ENCODE measurements at places on chromosomes 2 and 18.

GRCh38 chr2:30975156-30975555 is 163.1 kb downstream of the GALNT14 start:
- no peak for DNase-seq

DNA sequence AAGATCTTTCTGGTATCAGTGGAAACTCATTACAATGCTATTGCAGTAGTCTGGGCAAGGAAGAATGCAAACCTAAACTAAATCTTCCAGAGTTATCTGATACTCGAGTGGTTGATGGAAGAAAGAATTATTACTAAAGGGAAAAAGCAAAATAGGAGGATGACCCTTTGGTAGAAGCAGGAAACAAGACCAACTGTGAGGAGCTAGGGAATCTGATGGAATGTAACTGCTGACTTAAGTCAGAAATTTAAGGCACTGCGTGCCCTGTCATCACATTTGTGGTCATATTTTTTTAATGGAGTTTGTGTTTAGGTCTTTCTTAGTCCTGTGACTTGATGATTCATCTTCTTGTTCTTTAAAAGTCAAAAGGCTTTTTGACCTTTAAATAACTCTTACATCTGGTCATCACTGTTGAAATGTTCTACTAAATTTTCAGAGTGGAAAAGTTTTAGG is 36.5 kb upstream of the ARMC9 start:
- no peak for DNase-seq

- DNase-seq = no peak
Observed at GRCh38 chr2:172101821-172102390, 794 bp downstream of the DLX2 start.

DNA sequence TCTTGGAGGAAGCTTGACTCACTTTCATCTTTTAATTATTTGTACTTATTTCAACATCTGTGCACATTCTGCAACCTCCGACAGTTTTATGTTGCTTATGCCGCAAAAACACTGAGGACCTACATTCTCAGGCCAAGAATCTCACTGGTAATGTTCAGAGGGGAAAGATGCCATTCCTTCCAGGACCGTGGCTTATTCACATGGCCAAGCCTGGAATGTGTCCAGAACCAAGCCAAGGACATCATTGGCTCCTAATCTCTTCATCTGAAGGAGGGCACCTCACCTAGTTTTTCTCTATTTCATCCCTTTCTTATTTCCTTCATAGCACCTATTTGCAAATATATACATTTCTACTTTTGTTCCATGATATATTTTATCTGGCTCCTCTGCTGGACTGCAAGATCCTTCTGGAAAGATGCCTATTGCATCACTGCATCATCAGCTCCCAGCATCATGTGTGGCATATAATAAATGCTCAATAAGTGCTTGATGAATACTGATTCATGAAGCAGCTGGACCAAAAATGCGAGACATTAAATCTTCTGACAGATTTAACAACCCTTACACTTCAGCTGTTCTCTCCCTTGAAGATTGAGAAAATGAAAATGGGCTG is 377.1 kb downstream of the TNS1 start:
- no peak for DNase-seq

GRCh38 chr2:231037731-231038482 is 584 bp downstream of the C2orf72 start:
- DNase-seq = no peak

DNA sequence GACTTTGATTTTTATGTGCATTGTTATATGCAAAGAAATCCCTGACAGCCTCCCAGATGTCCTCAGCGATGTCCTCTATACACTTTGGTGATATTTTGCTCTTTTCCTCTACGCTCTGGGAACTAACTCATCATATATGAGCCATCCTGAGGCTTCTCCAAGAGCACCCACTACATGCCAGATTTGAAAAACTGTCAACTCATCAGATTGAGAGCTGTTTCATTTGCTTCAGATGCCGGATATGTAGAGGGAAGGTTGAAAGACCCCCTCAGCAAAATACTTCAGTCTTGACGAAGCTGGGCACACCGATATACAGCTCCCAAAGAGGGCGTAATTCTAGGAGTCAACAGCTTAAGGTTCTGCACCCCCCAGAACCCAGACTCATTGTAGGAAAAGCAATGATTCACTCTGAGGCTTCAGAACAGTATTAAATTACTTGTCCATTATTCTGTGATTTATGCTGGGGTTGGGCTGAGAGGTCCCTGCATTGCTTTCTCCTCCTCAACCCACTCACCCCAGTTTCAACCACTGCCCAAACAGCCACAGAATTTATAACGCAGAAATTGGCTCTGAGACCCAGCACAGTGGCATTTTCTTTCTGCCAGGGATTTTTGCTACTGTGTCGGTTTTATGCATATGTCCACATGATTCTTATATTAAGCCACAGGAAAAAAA is 341.8 kb downstream of the ALK start:
- no peak for DNase-seq

- no peak for DNase-seq
Observed at GRCh38 chr2:75569546-75569945, 8.8 kb upstream of the EVA1A start.

GRCh38 chr2:70643715-70644114 is 90.1 kb upstream of the TGFA start:
- peak; percentile 41 for DNase-seq

DNA sequence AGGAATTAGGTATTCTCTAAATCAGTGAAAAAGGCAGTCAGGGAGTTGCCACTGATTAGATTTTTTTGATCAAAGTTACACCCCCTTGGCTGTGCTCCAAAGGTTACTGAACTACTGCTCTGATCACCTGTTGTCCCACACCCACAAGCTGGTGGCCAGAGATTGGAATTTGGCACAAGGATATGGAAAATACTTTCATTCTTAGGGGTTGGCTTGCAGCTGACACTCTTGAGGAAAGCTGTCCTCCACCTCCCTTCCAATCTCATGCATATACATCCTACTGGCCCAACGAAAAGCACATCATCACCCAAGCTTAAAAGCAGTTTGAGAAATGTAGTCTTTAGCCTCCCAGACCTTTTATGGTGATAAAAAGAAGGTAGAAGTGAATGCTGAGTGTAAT is 329.5 kb upstream of the CHAC2 start:
- no peak for DNase-seq

DNA sequence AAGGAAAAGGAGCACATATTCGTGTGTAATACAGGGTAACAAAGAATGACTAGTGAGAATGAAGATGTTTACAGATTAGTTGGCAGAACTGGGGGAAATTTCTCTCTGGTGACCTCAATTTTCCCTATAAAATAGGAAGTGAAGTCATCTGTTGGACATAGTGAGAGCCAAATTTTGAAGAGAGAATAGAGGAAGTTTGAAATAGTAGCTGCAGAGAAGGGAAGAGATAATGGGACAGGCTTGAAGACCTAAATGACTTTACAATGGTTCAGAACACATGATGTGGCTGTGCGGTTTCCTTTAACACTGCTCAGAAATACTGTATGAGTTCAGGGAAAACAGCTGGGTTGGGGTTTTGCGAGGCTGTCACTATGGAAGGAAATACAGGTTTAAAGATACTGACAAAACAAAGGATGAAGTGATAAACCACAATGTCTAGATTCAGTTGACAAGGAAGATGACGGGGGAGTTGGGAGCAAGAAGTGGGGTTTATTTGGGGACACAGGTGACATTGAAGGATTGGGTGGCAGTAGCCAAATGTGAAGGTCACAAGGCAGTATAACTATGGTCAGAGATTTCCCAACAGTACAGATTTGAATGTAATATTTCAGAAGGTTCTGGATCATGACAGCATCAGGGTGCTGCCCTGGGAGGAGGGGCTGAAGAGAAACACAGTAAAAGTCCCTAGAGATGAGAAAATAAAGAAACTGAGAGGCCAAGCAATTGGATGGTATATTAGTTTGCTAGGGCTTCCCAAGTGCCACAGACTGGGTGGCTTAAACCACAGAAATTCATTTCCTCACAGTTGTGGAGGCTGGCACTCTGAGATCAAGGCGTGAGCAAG is 82.6 kb upstream of the TANK start:
- peak; percentile 61 for DNase-seq

DNA sequence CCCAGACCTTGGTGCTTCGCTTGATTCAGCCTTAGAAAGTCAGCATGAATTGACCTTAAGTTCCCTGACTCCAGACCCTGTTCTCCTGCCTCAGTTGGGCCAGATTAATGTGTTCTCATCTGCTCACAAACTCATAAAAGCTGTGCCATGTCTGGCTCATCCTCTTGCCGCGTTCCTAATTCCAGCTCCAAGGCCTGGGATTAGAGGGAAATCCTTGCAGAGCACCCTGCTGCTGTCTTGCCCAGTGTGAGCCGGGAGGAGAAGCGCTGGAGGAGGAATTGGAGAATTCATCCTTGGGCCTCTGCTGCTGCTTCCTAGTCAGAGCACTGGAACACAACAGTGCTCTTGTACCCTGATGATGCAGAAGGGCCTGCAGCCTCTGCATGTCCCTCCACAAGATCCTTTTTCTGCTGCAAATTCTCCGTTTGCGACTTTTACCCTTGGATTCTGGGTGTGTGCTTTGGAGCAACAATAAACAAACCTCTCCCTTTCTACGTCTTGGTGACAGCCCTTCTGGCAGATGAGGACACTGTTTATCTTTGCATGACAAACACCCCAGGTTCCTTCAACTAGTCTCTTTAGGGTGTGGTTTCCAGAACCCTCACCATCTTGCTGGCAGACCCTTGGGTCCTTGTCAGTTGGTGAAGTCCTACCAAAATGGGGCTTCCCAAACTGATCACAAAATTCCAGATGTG is 46.9 kb upstream of the CNGA3 start:
- no peak for DNase-seq

GRCh38 chr2:239711911-239712570 is 311.2 kb upstream of the HDAC4 start:
- DNase-seq = no peak

DNA sequence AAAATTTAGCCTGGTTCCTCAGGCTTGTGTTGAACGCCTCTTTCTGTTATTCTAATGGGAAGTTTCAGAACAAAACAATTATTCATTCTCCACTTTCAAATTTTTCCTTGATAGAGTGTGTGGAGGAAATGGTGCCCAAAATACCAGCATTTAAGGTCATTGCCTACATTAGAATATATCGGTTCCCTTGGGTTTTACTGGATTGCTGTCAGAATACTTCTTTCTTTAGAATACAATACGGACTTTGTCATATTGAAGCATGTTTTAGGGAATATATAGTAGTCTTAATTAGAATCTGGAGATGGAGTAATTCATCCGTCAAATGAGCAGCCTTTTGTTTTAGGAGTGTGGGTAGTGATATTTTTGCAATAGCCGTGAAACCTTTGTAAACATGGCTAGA is 13.3 kb downstream of the LIMS1 start:
- no peak for DNase-seq

- no peak for DNase-seq
Observed at GRCh38 chr2:120342446-120342845, 3.5 kb upstream of the INHBB start.

DNA sequence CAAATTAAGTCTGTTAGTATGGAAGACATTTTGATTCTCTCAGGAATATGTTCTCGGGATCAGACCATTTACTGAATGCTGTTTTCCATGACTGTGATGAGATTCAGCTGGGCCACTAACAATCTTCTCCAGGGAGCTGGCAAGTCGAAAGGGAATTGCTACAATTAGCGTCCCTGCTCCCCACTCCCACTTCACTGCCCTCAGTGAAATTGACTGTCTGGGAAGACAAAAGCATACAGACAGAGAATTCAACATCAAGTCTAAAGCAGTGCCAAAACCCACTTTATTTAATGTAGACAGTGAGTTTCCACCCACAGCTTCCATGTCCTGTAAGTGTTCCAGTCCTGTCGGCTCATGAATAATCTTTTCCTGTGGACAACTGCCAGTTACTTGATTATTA is 34.0 kb upstream of the COL3A1 start:
- DNase-seq = no peak

- no peak for DNase-seq
Observed at GRCh38 chr2:119728421-119728820, 31.3 kb upstream of the PTPN4 start.

- DNase-seq = no peak
Observed at GRCh38 chr2:14454202-14454601, 178.3 kb upstream of the LRATD1 start.

DNA sequence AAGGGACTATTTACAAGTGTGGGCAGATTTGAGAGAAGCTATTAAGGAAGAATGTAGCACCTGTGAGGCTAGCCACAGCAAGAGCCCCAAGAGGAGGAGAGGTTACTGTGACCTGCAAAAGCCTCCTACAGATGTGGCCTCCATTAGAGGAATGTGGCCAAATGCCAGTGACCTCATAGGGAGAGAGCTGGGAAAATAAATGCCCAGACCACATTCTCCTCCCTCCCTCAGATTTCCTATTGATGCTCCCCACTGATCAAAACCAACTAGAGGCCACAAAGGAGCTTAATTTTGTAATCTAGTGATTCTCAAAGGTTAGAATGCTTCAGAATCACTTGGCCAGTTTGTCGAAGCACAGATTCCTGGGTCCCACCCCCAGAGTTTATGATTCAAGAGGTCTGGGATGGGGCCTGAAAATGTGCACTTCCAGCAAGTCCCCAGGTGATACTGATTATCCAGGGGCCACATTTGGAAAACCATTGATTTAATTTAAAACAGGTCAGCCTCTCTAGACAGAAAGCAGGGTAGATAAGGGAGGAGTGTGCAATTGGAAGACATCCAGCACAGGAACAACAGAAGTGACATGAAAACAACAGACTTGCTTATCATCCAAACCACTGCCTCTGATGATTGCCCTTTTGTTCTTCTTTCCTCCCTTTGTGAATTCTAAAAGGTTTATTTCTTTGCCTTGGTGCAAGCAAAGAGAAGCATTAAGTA is 61.2 kb upstream of the RBBP8 start:
- no peak for DNase-seq

GRCh38 chr2:76667821-76668271 is 854.3 kb downstream of the LRRTM4 start:
- no peak for DNase-seq

GRCh38 chr18:710418-711300 is 1.8 kb downstream of the ENOSF1 start:
- no peak for DNase-seq

DNA sequence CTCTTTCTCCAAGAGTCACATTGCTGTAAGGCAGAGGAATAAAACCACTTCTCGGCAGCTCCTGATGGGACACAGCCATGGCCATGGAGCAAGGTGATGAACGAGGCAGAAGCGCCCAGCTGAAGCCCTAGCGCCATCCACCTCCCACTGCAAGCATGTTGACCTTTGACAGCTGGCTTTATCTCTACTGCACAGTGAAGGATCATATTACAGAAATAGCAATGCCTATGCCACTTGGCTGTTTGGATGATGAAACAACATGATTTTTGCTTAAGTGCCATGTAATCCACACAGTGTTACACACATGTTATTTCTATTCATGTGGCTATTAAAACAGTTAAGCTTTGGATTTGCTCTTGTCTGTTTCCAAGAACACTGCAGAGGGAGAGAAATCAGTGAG is 167.7 kb downstream of the VAPA start:
- DNase-seq = no peak
